ENCODE measurements at places on chromosomes 13 and 19.

- DNase-seq, result no peak
These were observed 1.7 kb upstream of the ZNF865 start for GRCh38 chr19:55603581-55604292.

GRCh38 chr13:40146063-40146462 is 490.6 kb downstream of the COG6 start:
- DNase-seq, result no peak

- peak; percentile 91 for DNase-seq
These were observed 49.7 kb upstream of the EHD2 start for GRCh38 chr19:47663435-47663910.

DNA sequence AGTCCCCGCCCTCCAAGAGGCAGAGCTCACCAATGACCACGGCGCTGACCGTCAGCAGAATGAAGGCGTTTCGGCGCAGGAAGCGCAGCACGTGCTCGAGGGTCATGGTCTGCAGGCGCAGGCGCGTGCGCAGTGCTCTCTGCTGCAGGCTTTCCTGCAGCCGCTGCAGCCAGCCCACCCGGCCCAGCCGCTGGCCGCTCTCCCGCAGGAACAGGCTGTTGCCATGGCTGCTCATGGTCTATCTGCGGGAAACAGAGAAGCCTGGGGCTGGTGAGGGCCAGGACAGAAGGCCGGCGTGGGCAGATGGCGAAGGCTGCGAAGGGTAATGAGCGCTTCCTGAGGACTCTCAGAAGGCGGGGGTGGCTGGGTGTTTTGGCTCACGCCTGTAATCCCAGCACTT is 7.0 kb downstream of the SLC1A6 start:
- DNase-seq, result no peak

- peak; percentile 29 for DNase-seq
These were observed 640.8 kb downstream of the EFNB2 start for GRCh38 chr13:105894697-105895096.

- no peak for DNase-seq
These were observed 616 bp downstream of the TSHZ3 start for GRCh38 chr19:31348481-31349159.

GRCh38 chr13:71879129-71879535 is 12.1 kb upstream of the DACH1 start:
- peak; percentile 58 for DNase-seq

- DNase-seq, result no peak
These were observed 26.4 kb upstream of the ADGRE2 start for GRCh38 chr19:14804765-14805164.

GRCh38 chr19:35879770-35880317 is 11.5 kb downstream of the APLP1 start:
- peak; percentile 61 for DNase-seq

- DNase-seq, result no peak
These were observed 49.9 kb downstream of the SLC7A9 start for GRCh38 chr19:32819419-32820400.

DNA sequence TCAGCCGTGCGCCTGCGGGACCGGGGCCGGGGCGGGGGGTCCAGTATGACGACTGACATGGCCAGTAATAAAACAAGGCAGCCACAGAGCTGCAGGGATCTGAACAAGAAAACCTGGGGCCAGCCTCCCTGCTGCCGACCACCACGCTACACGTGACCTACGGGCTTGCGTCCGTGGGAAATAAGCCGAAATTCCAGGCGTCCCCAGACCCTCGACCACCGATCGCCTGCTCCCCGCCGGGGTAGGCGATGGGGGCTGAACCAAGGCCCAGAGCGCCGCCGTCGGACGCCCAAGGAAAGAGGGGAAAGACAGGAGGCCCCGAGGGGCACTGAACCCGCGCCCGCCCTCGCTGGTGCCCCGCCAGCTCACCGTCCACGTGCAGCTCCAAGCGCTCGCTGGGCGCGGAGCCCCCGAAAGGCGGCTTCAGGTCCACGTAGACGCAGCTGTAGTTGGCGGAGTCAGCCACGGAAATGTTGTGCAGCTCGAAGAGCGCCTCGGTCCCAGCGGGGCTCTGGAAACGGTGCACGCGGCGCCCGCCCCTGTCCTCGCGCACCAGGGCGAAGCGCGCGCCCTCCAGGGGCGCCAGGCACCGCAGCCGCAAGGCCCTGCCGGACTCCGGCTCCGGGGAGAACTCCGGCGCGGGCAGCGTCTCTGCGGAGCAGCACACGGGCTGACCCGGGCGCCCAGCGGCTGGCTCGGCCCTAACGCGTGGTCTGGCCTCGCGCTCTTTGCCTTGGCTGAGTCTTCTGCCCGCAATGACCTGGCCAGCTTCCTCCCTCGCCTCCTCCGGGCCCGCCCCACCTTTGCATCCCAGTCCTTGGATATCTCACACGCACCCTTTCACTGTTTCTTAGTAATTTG is 3.1 kb downstream of the A1BG start:
- no peak for DNase-seq

DNA sequence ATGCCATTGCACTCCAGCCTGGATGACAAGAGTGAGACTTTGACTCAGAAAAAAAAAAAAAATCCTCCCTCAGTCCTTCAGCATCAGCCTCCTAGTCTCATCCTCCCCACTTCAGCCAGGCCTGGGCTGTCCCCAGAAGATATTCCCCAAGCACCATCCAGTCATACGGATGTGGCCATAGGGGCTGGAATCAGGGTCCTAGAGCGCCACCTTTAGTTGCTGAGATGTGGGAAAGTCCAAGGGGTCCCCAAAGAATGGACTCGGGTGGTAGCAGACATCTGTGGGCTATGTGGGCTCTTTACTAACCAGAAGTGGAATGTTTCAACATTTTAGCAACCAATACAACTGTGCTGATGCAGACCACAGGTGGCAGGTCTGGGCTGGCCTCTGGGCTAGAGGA is 3.1 kb upstream of the TYROBP start:
- no peak for DNase-seq

- DNase-seq, result no peak
These were observed 68.6 kb downstream of the SPACA7 start for GRCh38 chr13:112444416-112445399.

- no peak for DNase-seq
These were observed 4.4 kb upstream of the CNMD start for GRCh38 chr13:52743988-52744387.

GRCh38 chr13:65965501-65965900 is 1264.6 kb downstream of the PCDH9 start:
- peak; percentile 21 for DNase-seq

GRCh38 chr19:58229255-58229639 is 533 bp downstream of the ZNF544 start:
- DNase-seq, result peak; percentile 11

DNA sequence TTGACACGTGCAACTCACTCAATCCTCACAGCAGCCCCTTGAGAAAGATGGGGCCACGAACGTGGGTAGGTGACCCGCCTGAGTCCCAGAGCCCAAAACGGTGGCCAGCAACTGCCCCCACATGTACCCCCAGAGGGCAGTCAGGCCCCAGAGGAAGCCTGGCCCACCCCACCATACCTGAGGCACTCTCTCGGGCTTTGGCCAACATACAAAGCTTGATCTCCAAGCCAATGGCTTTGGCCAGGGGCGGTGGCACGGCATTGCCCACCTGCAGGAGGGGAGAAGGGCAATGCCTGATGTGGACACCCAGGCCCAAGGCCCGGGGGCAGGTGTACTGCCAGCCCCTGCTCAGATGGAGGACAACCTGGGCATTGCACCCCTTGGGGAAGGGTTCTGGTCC is 14.3 kb upstream of the EIF3G start:
- no peak for DNase-seq

- no peak for DNase-seq
These were observed 3.7 kb downstream of the GGACT start for GRCh38 chr13:100584896-100585295.

- DNase-seq, result peak; percentile 38
These were observed 785.6 kb upstream of the KLHL1 start for GRCh38 chr13:70893832-70894231.

- DNase-seq, result peak; percentile 77
These were observed 109.6 kb downstream of the KLF5 start for GRCh38 chr13:73168226-73168952.

DNA sequence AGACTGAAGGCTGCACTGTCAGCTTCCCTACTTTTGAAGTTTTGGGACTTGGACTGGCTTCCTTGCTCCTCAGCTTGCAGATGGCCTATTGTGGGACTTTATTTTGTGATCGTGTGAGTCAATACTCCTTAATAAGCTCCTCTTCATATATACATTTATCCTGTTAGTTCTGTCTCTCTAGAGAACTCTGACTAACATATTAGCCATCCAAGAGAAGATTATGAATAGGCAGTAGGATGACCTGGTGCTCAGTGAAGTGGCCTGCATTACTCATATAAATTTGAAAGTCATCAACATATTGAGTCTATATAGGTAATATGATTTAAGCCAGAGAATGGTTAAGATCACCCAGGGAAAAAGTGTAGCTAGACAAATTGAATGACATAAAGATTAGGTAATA is 136.3 kb upstream of the UFM1 start:
- no peak for DNase-seq

GRCh38 chr19:54556194-54556593 is 17.4 kb upstream of the LILRA2 start:
- no peak for DNase-seq

- DNase-seq, result no peak
These were observed 1905.5 kb downstream of the OLFM4 start for GRCh38 chr13:54934121-54934520.

DNA sequence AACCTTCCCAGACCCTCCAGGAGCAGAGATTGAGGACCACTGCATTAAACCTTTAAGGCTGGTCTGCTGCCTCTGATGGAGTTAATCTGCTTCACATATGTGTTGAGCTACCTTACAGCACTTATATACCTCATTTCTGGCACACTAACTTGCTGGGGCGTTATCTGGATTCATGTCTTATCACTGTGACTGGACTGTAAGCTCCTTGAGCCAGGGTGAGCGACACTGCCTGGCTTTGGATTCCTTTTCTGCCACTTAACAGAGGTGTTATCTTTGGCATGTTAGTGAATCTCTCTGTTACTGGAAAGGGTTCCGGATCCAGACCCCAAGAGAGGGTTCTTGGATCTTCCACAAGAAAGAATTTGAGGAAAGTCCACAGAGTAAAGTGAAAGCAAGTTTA is 69.8 kb upstream of the RGCC start:
- no peak for DNase-seq

GRCh38 chr19:2248136-2249009 is 750 bp upstream of the AMH start:
- DNase-seq, result no peak

GRCh38 chr19:6414793-6415590 is 9.6 kb downstream of the KHSRP start:
- DNase-seq, result no peak

- DNase-seq, result no peak
These were observed 75.2 kb downstream of the ABCC4 start for GRCh38 chr13:95226050-95226449.

DNA sequence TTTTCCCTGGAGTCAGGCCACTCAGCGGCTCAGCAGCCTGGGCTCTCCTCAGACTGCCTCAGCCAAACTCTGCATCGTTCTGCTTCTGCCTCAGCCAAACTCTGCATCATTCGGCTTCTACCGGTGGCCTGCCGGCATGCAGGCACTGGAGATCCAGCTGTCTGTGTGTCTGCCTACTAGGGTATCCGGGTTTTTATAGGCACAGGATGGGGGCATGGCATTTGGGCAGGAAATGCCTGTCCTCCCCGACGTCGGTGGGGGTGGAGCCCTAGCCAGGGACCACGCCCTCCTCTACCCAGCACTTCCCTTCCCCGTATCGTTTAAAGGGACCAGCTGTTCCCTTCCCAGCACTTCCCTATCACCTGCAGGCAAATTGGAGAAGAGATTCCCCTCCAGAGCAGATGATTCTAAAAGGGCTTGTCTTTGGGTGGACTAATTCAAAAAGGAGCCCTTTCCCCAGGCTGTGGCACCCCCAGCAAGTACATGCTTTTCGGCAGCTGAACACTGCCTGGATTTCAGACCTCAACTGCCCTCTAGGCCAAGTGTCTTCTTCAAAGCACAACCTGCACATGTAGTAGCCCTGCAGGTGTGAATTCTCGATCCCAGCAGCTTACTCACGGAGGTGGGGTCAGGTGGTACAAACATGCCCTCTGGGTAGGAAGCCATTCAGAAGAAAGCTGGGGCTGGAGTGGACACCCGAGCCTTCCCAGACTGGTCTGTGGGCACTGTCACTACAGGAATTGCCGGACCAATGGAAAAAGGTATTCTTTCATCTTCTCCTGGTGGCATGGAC is 25.4 kb upstream of the GPR12 start:
- no peak for DNase-seq

- no peak for DNase-seq
These were observed 14.0 kb downstream of the MOB3A start for GRCh38 chr19:2081873-2082810.

GRCh38 chr19:7582446-7582845 is 13.2 kb upstream of the CAMSAP3 start:
- no peak for DNase-seq

- no peak for DNase-seq
These were observed 17.7 kb upstream of the UPF1 start for GRCh38 chr19:18814063-18814462.

GRCh38 chr19:43525836-43526771 is 897 bp downstream of the ETHE1 start:
- no peak for DNase-seq

DNA sequence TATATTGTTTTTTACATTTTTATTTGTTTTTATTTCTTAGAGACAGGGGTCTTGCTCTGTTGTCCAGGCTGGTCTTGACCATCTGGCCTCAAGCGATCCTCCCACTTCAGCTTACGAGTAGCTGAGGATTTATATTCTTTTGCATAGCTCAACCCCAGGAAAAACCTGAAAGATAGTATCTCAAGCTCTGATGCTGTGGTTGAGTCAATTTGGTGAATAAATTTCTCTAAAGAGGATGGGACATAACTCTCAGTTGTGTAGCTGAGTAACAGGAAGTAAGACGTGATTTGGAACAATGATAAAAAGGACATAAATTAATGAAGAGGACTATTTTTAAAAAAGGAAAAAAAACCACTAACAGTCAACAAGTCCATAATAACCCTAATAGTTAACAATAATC is 79.8 kb upstream of the TNFSF11 start:
- no peak for DNase-seq

- no peak for DNase-seq
These were observed 370.0 kb downstream of the FGF9 start for GRCh38 chr13:22040810-22041364.

GRCh38 chr19:32651729-32652140 is 23.2 kb downstream of the ANKRD27 start:
- no peak for DNase-seq

- DNase-seq, result no peak
These were observed 263.9 kb downstream of the UQCRFS1 start for GRCh38 chr19:28949027-28949426.

Measured in renal cortical epithelial cell (primary cell).